ENCODE measurements at places on chromosomes 7 and 10.

GRCh38 chr7:41013117-41013516 is 689.8 kb downstream of the INHBA start:
- DNase-seq: no peak

- no peak for DNase-seq
These were observed 13.8 kb upstream of the GPR146 start for GRCh38 chr7:1030444-1031070.

- no peak for DNase-seq
These were observed 221.1 kb upstream of the AUTS2 start for GRCh38 chr7:69377191-69377590.

GRCh38 chr7:101239191-101239950 is 1.8 kb upstream of the CLDN15 start:
- DNase-seq: no peak

DNA sequence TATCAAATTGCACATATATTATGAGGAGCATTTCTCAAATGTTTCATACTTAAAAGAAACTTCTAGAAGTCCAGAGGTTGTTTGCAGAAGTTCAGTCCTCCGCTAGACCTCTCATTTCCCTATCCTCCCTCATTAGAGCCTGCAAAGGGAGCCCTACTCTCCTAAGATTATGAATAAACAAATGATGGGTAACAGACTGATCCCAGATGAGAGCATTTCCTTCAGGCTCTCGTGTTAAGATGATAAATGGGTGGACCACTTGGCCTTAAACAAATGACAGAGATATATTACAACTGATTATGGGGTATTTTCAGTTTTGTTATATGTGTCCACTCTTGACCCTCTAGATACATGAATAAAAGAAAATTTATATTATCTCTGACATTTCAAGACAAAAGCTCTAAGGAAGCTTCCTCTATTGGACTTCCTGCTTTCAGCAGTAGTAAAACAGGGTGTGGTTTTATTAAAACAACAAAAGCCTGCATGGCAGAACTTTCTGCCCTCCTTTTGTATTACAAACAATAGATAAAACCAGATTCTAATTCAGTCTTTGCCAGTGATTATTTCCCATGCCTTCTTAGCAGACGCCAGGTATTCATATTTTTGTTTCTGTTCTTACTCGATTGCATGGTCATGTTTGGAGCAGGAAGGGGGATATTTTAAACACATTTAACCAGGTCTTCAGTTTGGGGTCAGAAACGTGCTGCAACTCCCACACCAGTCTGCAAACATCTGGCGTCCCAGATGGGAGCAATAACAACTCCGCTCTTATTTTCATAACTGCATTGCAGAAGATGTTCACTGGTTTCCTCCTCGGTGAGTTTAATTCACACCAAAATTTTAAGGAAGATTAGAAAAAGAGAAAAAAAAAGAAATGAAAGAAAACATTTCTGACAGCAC is 52.4 kb upstream of the FAM204A start:
- DNase-seq: no peak

DNA sequence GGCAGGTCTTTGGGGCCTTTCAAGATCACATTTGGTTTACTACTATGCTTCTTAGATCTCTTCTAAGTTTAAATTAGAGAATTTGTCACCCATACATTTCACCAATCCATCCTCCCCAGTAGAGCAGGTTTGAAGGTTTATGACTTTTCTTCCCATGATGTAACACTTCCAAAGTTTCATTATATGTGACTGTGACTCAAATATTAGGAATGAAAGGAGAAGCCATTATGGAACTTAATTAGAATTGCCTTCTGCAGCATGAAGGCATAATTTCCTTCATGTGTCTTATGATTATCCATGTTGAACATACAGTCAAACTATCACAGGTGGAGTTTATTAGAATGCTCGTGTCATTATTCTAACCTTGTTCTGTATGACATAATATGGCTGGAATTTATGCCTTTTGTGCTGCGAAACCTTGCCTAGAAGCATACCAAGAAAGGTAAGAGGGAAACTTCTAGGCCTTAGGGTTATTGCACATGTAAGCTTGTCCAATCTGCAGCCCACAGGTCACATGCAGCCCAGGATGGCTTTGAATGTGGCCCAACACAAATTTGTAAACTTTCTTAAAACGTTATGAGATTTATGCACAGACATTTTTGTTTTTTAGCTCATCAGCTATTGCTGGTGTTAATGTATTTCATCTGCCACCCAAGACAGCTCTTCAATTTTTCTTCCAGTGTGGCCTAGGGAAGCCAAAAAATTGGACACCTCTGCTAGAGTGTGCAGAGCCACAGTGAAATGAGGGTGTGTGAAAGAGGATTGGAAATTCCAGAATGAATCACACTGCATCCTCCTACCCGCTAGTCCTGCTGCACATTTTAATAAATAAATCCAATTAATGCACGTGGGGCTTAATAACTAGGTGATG is 133.6 kb downstream of the TMEM26 start:
- DNase-seq: no peak

- DNase-seq: no peak
These were observed 434.3 kb upstream of the SEMA3D start for GRCh38 chr7:85620936-85621685.

GRCh38 chr7:55272328-55272727 is 92.8 kb upstream of the LANCL2 start:
- DNase-seq: no peak

DNA sequence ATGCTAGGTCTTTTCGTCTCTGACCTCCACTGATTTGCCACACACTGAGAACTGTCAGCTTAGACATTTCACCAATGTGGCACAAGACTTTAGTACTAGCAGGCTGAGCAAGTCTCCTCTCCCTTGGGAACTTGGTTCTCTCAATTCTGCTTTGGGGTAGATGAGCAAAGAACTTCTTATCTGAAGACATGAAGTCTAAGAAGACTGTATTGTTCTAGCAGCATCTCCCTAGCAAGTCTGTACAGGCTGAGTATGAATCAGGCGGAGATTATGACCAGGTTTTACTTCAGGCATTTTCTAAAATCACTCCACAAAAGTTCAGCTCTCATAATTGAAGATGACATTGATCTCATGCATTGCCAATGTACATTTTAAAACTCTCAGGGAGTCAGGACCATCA is 23.8 kb upstream of the STN1 start:
- no peak for DNase-seq

DNA sequence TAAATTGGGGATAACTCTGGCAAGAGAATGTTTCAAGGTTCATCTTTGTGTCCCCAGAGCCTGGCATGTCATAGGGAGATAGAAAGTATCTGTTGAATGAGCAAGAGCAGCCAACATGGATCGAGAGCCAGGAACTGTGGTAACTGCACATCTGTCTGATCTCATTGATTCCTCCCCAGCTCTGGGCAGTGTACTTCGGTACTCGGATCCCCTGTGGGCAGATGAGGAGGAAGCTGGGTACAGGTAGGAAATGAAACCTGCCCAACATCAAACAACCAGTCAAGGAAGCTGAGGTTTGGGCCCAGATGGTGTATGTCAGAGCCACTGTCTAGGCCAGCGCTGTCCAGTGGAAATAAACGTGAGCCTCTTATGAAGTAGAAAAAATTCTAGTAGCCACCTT is 76.4 kb downstream of the GRK5 start:
- DNase-seq: no peak

- DNase-seq: no peak
These were observed 118.3 kb upstream of the KMT2E start for GRCh38 chr7:104895522-104896236.

DNA sequence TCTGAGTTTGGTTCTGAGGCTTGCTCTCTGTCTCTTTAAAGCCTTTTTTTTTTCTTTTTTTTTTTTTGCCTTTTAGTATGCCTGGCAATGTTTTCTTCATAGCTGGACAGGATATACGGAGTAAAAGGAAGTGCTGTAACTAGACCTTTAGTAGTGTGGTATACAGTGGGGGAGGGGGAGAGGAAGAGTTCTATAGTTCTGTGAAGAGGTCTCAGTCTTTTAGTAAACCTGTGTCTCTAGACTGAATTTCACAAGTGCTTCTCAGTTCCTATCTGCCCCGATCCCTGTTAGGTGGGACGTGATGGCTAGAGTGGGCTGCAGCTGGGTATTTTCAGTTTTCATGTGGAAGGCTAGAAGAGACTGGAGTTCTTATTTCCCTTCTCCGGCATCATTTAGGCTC is 3.1 kb upstream of the ABCC2 start:
- DNase-seq: no peak

GRCh38 chr10:50346942-50347341 is 95.6 kb upstream of the ASAH2 start:
- DNase-seq: no peak

DNA sequence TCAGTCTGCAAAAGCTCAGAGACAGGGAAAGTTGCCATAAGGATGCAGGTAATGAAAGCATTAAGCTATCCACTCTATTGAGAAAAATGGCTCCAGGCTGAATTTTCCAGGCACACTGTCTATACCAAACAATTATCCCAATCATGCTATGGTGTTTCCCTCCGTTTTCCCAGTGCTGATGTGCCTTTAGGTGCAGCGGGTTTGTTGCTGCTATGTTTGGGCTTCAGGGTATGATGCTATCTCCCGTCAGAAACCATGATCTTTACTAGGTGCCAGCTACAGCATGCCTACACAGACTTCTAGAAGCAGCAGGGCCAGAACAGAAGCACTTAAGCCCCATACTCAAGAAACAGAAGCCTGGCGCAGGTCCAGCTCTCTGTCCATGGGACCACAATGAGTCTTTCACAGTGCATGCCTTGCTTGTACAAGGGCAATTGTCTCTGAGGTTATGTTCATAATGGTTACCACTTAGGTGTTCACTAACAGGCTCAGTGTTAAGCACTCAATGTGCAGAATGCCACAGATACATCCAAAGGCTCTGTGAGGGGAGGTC is 19.4 kb downstream of the STEAP1B start:
- DNase-seq: no peak

DNA sequence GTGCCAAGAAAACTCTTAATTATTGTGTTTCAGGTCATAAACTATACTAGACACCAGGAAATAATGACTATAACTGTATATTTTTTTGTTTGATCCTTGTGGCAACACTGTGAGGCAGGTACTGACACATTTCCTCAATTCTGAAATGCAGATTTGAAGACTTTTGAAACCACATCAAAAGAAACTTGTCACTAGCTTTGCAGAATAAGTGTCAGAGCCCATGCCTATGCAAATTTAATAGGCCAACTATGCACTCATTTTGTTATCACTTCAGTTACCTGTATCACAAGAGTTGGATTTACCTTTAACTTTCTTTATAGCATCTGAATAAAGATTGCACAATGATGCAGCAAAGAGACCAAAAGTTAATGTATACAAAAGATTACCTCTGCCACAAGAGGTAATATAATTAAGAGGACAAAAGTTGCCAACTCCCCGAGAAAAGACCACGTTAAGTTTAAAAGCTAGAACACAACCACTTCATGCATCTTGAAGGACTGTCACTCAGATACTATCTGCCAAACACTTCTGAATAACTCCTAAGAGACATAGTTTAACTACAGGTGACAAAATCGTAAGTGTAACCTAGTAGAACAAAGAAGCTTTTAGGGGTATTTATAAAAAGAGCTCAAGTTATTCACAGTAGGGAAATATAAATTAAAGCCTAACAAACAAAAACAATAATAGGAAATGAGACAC is 80.5 kb downstream of the ELAPOR2 start:
- DNase-seq: no peak

GRCh38 chr7:127057918-127058317 is 194.8 kb downstream of the GRM8 start:
- no peak for DNase-seq

GRCh38 chr10:71223347-71224058 is 11.1 kb downstream of the UNC5B start:
- no peak for DNase-seq

- DNase-seq: no peak
These were observed 128.7 kb downstream of the COBL start for GRCh38 chr7:51187941-51188340.

GRCh38 chr7:122616951-122617350 is 82.0 kb downstream of the RNF133 start:
- no peak for DNase-seq

DNA sequence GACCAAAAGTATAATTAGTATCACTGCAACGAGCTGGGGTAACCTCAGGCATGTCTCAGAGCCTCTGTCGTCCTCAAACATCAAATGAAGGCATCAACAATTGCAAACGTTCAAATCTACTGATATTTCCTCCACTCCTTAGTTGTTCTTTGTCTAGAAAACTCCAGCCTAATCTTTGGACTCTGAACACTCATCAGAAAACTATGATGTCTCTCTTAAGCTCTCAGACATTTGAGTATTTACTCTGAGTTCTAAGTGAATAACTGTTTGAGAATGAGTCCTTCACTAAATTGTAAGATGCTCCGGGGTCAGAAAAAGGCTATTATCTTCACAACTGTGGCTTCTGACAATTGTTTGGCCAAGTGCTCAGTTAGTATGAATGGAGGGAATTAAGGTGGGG is 536.4 kb downstream of the NRG3 start:
- no peak for DNase-seq

DNA sequence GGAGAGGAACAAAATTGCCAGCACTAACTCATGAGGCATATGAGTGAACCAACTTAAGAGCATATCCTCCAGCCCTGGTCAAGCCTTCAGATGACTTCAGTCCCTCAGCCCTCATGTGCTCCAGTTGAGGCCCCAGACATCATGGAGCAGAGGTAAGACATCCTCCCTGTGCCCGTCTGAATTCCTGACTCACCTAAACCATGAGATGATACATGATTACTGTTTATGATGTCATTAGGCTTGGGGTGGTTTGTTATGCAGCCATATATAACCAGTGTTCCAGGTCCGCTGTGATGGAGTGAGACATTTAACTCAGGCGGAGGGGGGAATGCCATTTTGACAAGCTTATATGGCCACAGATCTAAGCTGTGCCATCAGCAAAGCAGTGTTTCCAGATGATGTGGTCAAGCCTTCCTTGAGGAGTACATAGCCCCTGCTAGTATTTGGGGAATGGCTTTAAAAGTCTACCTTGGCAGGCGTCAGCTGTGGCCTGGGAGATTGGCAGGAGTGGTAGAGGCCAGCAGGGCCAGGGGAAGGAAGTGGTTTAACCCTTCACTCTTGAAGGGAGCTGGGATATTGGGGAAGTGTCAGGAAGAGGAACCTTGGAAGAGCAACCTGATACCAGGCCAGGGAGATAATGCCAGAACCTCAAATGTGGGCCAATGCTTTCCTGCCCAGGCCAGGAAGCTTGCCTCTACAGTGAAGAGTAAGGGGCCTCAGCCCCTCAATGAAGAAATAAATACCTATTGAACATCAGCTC is 343.0 kb upstream of the PODXL start:
- DNase-seq: no peak

DNA sequence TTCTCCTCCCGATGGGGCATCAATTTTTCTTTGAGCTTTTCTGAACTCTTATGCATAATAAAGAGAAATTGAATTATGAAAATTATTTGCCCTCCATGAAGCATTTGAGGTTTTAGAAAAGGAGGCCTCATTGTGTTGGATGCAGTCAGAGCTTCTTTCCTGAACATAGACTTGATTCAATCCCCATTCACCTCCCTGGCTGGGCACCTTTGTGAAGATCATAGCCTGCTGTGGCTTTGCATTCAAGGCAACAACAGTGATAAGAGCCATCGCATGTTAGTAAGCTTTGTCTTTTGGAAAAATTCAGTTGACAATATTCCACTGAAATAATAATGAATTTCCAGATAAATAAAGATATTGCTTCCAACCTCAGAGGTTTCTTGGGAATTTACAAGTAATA is 87.1 kb downstream of the TRIL start:
- no peak for DNase-seq

All from stimulated activated CD4-positive, alpha-beta T cell treated with anti-CD3 and anti-CD28 coated beads, Interleukin-12 subunit alpha, Interleukin-12 subunit beta, amount 100 ng/mL, for 4 hours (primary cell).